ENCODE measurements at places on chromosomes 2 and 18.

- DNase-seq: no peak
Measured at GRCh38 chr2:197124639-197125390, 185.8 kb downstream of the ANKRD44 start.

DNA sequence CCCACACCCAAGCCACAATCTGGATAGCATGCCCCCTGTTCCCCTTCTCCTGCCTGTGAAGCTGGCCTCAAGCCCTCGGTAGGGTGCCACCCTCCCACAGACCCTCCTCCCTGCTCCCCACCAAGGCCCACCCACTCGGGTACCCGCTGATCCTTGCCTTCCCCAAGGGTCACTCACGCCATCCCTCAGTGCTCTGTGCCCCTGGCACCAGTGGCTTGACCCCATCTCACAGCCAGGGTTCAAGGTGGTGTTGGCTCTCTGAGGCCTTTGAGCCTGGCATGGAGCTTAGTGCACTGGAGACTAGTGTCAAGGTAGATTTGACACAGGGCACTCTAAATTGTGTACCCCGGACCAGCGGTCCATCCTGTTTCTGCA is 11.9 kb downstream of the ADRA2B start:
- DNase-seq: no peak

GRCh38 chr2:223855426-223855825 is 18.0 kb upstream of the AP1S3 start:
- no peak for DNase-seq

DNA sequence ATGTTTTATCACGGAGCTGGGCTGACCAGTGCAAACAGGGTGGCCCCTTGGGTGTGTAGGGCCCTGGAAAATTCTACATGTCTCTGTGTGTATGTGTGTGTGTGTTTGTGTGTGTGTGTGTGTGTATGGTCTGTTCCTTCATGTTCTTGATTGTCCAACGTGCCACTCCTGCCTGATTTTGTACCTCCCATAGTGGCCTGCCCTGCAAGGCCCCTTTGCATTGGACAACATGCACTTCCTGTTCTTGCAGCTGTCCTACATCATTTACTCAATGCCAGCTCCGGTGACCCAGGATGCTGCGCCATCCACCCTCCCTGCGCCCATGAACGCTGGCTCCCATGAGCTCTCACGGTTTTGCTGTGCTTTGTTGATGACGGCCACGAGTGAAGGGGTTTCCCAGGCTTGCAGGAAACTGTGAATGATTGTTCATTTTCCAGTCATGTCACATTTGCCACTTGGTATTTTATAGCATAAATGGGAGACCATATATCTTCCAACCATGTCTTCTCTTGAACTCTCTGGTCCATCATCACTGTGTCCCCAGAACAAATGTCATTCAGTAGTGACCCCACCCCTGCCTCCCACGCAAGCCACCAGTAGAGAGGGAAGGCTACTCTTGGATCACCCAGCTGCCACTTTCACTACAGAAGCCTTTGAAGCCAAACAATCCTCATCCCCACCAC is 69.7 kb upstream of the NCK2 start:
- no peak for DNase-seq

DNA sequence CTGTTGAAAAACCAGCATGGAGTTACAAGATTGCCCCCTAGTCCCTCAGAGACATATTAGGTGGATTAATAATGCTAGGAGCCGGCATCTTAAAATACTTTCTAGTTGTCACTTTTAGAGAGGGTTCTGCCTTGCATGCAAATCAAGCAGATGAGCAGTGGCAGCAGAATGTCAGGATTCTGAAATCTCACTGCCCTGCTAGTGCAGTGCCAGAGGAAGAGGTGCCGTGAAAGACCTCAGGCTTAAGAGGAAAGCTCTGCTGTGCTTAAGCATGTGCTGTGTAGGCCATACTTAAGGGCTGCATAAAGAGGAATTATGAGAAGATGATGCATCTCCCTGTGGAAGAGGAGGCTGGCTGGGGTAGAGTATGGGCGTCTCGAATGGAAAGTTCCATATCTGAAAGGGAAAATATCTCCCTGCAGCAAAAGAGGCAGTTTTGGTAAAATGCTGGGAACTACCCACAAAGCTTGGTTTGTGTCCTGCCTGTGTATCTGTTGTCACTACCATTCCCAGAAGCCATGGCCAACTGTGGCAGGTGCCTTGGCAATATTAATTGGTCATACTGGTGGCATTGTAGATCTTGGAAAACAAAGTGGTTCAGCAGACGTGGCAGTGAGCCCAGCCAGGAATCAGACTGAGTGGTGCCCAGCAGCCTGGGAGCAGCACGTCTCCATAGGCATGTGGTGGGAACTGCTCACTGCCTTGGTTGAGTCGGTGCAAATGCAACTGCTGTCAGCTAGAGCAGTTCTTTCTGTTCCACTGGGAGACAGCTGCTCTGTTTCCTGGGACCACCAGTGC is 131.9 kb downstream of the EVA1A start:
- peak; percentile 23 for DNase-seq

- DNase-seq: peak; percentile 46
Measured at GRCh38 chr18:66495844-66496243, 108.0 kb downstream of the CDH19 start.

DNA sequence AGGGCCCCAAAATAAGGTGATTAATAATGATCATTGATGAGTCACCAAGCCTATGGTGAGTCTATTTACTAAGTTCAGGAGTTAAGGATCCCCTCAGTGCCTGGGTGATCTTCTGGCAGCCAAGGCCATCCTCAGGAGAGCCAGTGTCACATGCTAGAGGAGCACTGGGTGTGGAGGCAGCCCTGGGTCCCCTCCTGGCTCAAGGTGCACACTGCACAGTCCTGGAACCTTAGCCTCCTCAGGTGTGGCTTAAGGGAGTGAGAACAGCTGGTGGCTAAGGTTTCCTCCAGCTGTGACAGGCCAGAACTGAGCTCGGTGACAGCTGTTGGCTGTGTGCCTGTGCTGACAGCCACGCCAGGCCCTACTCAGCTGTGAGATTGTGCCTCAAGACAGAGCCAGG is 52.1 kb upstream of the ACAA2 start:
- DNase-seq: peak; percentile 13

DNA sequence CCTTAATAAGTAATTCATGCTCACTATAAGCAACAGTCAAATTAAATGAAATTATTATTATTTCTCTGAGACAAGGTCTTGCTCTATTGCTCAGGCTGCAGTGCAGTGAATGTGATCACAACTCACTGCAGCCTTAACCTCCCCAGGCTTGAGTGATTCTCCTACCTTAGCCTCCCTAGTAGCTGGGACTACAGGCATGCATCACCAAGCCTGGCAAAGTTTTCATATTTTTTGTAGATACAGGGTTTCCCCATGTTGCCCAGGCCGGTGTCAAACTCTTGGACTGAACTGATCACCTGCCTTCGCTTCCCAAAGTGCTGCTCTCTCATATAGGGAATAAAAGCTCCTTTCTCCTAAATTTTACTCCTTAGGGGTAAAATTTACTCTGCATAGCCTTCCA is 74.9 kb upstream of the GAREM1 start:
- no peak for DNase-seq

DNA sequence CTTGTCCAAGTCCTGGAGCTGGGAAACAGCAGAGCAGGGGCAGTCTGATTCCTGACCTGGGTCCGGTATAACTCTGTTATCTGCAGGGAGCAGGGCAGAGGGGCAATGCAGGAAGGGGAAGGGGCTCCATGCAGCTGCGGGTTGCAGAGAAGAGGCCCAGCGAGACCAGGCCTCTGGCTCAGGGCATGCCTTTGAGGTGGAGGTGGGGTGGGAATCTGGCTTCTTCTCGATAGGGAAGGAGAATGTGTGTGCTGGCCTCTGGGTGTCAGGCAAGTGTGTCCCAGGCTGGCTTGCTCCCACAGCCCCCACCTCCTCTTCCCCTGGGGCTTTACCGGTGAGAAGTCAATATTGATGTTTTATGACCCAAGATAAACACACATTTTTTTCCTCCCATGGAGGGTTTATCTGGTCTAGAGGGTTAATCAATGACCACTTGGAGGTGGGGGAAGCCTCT is 187.1 kb upstream of the HAAO start:
- DNase-seq: no peak

DNA sequence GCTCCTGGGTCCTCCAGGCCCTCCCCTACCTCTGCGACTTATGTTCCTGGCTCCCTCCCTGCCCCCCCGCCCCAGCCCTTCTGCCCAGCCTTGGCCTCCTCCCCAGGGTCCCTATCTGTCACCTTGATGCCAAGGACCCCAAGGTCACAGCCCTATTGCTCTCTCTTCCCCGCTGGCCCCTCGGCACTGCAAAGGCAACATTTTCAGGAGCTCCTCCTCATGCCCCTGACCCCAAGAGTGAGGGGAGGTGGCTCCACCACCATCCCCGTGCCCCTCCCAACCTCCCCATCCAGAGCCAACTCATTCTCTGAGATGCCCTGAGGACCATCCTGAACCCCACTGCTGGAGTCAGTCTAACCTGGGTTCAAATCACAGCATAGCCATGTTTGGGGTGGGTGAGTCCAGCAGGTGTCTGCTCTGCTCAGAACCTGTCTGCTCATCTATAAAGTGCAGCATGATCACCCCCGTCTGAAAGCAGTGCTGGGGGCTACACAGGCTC is 11.7 kb downstream of the LIMS2 start:
- no peak for DNase-seq

DNA sequence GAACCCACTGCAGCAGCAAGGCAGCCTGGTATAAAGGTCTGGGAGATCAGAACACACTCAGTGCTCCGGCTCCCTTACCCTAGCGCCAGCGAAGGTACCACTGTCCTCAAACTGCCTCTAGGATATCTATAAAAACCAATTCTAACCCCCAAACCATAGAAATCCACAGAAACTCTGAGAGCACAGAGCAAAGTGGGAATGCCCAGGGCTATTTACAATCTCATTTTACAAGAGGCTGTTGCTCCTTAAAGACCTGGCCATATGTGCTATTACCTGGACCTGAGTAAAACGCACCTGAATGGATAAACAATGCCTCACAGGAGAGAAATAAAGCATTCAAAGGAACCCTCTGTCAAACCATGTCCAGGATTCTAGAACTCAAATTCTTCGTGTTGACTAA is 4.3 kb downstream of the STK39 start:
- no peak for DNase-seq

GRCh38 chr2:58543442-58543841 is 302.3 kb upstream of the FANCL start:
- no peak for DNase-seq

DNA sequence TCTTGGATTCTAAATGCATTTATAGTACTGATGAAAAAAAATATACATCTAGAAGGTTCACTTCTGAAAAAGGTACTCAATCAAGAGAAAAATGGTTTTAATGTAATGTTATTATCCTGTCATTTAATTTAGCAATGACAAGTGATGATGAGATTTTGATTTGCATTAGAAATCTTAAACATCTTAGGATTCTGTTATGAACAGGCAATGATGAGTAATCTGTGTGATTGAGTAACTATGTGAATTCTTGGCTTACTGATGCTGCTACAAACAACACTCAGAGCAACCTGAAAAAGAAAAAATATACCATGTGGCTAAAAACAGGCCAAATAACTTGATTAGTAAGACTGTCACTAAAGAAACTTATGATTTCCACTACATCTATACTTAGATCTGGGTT is 30.1 kb downstream of the RBKS start:
- no peak for DNase-seq

DNA sequence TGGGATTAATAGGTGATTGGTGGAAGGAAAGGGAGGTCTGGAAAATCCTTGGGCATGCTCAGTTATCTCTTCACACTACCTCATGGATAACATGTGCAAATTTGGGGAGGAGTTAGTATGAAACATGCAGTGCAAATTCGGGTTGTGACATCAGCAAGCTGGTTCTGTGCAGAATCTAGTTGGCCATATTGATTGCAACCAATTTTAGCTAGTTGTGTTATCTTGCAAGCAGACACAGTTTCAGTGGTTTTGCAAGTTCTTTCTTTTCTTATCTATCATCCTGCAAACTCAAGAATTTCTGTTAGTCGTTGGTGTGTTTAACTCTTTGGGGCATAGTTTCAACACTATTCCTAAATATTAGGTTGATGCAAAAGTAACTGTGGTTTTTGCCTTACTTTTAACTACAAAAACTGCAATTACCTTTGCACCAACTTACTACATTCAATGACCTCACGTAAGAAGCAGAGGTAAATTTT is 135.4 kb downstream of the PTH2R start:
- DNase-seq: no peak

DNA sequence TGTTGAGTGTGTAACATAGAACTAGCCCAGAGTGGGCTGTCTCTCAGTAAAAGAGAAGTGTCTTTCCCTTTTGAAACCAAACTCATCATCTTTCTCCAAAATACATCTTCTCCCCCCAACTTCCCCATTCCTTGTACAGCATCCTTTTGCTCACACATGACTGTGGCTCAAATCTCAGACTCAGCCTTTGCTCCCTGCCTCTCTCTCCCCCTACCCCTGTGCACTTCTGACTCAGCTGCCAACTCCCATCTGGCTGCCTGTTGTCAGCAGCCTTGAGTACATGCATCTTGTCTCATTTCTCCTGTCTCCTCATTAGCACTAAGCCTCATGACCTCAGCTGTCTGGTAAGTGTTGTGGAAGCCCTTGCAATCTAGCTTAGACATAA is 18.1 kb upstream of the MGAT4A start:
- DNase-seq: no peak

GRCh38 chr18:66867653-66868052 is 263.8 kb upstream of the CDH19 start:
- no peak for DNase-seq

DNA sequence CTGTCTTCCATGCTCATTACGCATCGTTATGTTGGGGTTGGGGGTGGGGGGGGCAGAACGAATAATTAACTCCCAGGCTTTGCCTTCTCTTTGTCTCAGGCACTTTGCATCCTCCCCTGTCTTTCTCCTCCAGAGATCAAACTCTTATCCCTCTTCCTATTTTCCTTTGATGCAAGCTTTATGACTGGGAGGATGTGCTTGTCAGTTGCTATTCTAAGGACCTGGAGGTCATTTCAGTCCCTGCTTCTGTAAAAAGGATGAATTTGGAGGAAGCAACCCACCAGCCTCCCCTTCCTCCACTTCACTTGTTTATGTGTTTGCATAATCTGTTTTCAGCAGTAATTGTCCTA is 87.5 kb downstream of the ZCCHC2 start:
- no peak for DNase-seq

DNA sequence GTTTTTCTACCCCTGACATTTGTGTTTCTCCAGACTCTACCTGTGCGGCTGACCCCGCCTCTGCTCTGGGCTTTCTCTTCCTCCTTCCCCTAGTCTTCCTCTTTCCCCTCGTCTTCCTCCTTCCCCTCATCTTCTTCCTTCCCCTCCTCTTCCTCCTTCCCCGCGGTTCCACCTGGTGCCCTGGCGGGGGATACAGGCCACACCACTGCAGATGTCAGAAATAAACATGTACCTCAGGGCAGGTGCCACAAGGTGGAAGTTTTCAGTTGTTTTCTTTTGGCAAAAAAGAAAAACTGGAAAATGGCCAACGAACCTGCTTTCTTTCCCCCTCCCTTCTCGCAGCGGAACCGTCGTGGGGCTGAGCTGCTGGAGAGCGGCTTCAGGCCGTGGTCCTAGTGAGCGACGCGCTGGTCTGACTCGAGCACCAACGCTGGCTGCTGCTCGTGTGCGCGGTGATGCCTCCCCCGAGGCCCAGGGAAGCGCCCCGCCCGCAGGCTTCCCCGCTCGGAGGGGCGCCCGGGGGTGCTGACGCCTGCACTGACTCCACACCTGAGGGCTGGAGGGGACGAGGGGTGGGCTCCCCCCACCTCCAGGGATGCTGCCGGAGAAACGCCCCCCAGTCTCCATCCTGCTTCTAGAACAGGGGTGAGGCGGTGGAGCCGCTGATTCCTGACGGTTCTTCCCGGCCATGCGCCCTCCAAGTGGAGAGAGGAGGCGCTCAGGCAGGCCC is 83.7 kb upstream of the ZNF516 start:
- no peak for DNase-seq

Measured in LNCaP clone FGC (cell line).